ENCODE measurements at places on chromosomes 6 and 20. TPM values are rescaled to one million over a fixed set of nuclear protein-coding genes. Genes with fewer than 3 reads are reported as not detected.

EBF4 gene
- 7.5 TPM for total RNA-seq

CD109 gene
- 1.1 TPM for total RNA-seq

RNF182 gene
- total RNA-seq, result not detected

SLC17A3 gene
- total RNA-seq, result not detected

TBXT gene
- not detected for total RNA-seq

DNA sequence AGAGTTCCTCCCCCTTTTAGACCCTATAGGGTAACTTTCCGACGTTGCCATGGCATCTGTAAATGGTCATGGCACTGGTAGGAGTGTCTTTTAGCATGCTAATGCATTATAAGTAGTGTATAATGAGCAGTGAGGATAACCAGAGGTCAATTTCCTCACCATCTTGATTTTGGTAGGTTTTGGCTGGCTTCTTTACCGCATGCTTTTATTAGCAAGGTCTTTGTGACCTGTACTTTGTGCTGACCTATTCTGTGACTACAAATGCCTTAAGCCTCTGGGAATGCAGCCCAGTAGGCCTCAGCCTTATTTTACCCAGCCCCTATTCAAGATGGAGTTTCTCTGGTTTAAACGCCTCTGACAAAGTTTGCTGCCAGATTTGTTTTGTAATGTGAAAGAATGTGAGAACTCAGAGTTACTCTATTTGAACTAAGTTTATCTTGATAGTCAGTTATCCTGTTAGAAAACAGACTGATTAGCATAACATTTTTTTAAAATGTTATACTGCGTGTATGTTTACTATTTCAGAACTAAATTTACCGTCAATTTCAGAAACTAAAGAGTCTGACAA, 111.3 kb upstream of the PRSS16 start:
- H3K27ac ChIP-seq, result no peak overlapping the region
- H3K4me3 ChIP-seq, result no peak overlapping the region
- H3K4me1 ChIP-seq, result no peaks in the 10 kb centered on the region
- DNase-seq, result no peak
- no peaks in the 10 kb centered on the region for H3K27me3 ChIP-seq
- H3K36me3 ChIP-seq, result no peaks in the 10 kb centered on the region

- no peaks in the 10 kb centered on the region for H3K36me3 ChIP-seq
- H3K27ac ChIP-seq, result no peak overlapping the region
- no peak for DNase-seq
- H3K4me3 ChIP-seq, result peak overlapping the region; percentile 85
- H3K27me3 ChIP-seq, result no peaks in the 10 kb centered on the region
These were observed 1.4 kb downstream of the NFS1 start for GRCh38 chr20:35697696-35698297.

GRCh38 chr20:64150756-64151632, 13.3 kb upstream of the MYT1 start:
- no peaks in the 10 kb centered on the region for H3K27me3 ChIP-seq
- no peak overlapping the region for H3K27ac ChIP-seq
- DNase-seq, result no peak
- H3K4me1 ChIP-seq, result no peaks in the 10 kb centered on the region
- H3K4me3 ChIP-seq, result no peak overlapping the region
